Cardiac atrium fibroblast (primary cell): ENCODE measurements at places on chromosomes 4 and X. TPM values are rescaled to one million over a fixed set of nuclear protein-coding genes. Genes with fewer than 3 reads are reported as not detected.

XG gene
- total RNA-seq: 1.1 and 1.8 TPM in 2 replicates

XKRX gene
- total RNA-seq: 0.32 TPM in 1 of 2 replicates, not detected in the other

RHOXF1 gene
- not detected in 2 replicates for total RNA-seq

HSFX3 gene
- not detected in 2 replicates for total RNA-seq

CXorf38 gene
- total RNA-seq: 9.7 and 10.0 TPM in 2 replicates

PF4V1 gene
- 0.90 and 4.9 TPM in 2 replicates for total RNA-seq

FHIP1A gene
- total RNA-seq: 0.16 TPM in 1 of 2 replicates, not detected in the other

HSD17B11 gene
- 32.7 and 34.7 TPM in 2 replicates for total RNA-seq
